ENCODE measurements at places on chromosomes 2 and 18.
A peak's percentile ranks its signal among the peaks of the same experiment; 100 is the strongest.

DNA sequence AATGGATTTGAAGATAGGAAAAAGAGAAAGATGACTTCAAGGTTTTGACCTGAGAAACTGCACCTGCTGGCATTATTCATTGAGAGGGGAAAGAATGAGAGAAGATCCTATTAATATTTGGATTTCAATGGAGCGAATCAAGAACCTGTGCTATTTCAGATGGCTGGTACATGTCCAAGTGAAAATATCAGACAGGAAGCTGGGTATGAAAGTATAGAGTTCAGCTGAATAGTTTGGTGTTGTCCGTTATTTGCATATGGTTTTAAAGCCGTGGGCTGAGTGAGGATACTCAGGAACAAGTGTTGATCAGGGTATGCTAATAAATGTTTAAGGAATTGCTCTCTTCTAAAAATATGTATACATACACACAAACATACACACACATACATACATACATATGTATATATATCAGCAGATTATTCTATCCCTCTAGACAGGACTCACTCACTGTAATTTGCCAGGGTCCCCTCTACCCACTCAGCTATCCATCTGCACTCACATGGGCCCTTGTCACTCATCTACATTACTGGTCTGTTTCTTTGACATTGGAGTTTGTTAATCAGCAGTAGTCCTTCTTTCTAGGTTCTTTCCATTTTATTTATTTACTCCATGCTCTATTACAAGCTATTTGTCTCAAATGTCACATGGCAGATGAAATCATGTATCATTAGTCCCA lies 33.9 kb upstream of the IKZF2 start:
- DNase-seq, result no peak

- DNase-seq, result no peak
Observed at GRCh38 chr2:1367601-1368000, 45.7 kb upstream of the TPO start.

GRCh38 chr2:173963323-173963816 lies 1.8 kb downstream of the SP3 start:
- no peak for DNase-seq

- peak; percentile 23 for DNase-seq
Observed at GRCh38 chr2:221572821-221573429, 821 bp upstream of the EPHA4 start.

DNA sequence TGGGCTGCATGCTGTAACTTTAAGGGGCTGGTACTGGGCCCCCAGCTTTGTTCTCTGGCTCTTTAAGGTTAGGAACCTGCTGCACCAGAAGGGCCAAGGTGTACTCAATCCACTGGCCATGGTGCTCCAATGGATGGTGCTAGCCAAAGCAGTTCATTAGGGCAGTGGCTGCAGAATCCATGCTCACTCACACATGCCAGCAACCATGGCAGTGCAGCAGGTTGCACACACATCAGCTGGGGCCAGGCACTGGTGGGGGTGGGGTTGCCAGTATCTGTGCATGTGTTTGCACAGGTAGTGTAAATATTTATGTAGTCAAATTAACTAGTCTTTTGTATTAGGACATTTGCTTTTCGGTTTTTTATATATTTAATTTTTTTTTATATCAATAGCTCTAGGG lies 228.3 kb upstream of the EPC2 start:
- DNase-seq, result no peak

- no peak for DNase-seq
Observed at GRCh38 chr2:85777441-85777861, 23.7 kb downstream of the ATOH8 start.

- DNase-seq, result no peak
Observed at GRCh38 chr2:10083046-10083445, 2.8 kb upstream of the CYS1 start.
